ENCODE measurements at places on chromosomes 16 and 17.

- DNase-seq, result peak; percentile 25
These were observed 13.2 kb downstream of the CMTM3 start for GRCh38 chr16:66617728-66618127.

DNA sequence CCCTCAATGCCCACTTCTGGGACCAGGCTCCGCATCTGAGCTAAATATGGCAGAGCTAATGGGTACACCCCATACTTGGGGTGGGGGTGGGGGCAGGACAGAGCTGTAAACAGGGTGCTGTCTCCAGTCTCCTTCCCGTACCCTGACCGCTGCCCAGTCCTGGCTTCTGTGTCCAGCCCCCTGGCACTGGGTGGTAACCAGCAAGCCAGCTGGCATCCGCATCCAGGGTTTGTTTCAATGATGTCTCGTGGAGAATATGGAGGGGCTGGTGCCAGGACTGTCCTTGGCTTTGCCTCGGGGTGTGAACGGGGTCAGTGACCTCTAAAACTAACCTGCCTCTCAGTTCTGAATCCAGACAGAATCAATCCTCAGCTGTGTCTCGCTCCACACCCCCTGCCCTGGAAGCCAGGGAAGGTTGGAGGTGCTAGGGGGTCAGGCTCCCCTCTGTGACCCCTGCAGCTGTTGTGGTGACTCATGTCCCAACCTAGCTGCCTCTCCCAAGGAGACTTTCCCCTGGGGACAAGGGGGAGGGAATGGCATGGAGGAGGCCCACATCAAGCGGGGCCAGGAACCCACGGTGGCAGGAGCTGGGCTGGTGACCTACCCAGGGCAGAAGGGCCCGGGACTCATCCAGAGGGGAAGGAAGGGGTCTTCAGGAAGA, 1.5 kb upstream of the PNMT start:
- no peak for DNase-seq

GRCh38 chr16:89478576-89479221, 11.7 kb downstream of the ANKRD11 start:
- DNase-seq, result no peak

GRCh38 chr16:14284371-14284770, 213.3 kb downstream of the MRTFB start:
- no peak for DNase-seq

DNA sequence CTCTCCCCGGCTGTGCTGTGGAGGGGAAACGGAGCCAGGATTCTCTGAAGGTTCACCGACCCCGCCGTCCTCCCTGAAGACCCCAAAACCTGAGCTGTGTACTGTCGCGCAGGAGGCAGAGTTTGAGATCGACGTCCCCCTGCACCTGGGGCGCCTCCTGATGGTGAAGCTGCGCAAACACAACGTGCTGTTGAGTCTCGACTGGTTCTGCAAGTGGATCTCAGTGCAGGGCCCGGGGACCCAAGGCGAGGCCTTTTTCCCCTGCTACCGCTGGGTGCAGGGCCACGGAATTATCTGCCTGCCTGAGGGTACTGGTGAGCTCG, 62.6 kb upstream of the TEKT1 start:
- no peak for DNase-seq

- peak; percentile 68 for DNase-seq
These were observed 7.9 kb downstream of the NAT9 start for GRCh38 chr17:74768069-74768762.

GRCh38 chr16:4664538-4665418, 28.6 kb upstream of the NUDT16L1 start:
- DNase-seq, result no peak

DNA sequence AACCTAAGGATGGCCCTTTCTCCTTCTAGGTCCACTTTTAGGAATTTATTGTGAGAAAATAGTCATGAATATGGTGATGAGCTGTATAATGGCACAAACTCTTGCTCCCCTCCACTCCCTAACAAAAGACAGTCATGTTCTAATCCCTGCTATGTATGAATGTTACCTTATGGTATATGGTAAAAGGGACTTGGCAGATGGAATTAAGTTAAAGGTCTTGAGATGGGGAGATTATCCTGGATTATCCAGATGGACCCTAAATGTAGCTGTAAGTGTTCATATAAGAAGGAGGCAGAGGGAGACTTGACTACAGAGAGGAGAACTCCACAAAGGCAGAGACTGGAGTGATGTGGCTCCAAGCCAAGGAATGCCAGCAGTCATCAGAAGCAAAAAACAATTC, 296.1 kb downstream of the SOX9 start:
- DNase-seq, result no peak

GRCh38 chr17:19760746-19761145, 12.6 kb upstream of the ALDH3A1 start:
- DNase-seq, result no peak

DNA sequence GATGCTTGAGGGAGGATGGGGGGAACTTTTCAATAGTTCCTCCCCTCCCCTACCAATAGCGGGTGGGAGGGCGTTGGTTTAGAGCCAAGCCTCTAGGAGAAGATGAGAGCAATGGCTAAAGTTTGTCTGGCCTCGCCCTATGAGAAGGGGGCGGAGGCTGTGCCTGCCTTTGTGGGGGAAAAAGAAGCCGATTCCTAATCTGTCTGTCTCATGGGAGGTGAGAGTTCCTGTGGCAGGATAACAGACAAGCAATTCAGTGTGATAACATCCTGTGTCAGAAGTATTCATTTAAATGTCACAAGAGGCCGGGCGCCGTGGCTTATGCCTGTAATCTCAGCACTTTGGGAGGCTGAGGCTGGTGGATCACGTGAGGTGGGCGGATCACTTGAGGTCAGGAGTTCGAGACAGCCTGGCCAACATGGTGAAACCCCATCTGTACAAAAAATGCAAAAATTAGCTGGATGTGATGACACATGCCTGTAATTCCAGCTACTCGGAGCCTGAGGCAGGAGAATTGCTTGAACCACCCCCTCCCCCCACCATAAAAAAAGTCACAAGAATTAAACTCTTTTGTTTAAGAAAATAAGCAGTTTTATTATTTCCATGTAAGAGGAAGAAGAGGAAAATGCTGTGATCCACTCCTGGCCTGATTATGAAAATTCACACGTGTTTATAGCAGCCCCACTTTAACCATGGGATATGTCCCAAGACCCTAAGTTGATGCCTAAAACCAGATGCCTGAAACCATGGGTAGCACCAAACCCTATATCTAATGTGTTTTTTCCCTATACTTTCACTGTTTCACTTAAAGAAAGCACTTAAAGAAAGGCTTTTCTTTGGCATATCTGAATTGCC, 1.7 kb downstream of the SLFN5 start:
- DNase-seq, result peak; percentile 75

DNA sequence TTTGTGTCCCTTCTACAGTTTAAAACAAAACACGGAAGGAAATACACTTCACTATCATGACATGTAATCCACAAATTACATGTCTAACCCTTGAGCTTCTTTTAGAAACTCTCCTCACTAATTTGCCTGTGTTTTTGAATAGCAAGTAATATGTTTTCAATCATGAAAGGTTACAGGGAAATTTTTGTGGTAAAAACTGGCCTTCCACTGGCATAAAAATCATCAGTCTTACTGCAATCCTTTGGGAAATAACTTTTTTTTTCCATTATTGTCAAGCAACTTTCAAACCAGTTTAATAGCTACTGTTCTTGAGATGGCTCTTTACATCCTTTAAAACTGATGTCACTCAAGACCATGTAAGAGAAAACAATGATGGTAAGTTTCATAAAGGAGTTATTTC, 27.0 kb downstream of the MYO1D start:
- no peak for DNase-seq

GRCh38 chr17:40598619-40599467, 33.6 kb upstream of the CCR7 start:
- DNase-seq, result peak; percentile 25

GRCh38 chr17:39239640-39240314, 14.0 kb upstream of the STAC2 start:
- DNase-seq, result no peak

DNA sequence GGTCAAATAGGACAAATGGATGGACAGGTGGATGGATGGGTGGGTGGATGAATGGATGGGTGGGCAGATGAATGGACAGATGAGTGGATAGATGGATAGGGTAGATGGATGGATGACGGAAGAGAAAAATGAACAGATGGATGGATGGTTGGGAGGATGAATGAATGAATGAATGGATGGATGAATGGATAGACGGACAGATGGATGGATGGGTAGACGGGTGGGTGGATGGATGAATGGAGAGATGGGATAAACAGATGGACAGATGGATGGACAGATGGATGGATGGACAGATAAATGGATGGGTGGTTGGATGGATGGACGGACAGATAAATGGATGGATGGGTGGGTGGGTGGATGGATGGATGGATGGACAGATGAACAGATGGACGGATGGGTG, 232.8 kb downstream of the GRIN2A start:
- no peak for DNase-seq

DNA sequence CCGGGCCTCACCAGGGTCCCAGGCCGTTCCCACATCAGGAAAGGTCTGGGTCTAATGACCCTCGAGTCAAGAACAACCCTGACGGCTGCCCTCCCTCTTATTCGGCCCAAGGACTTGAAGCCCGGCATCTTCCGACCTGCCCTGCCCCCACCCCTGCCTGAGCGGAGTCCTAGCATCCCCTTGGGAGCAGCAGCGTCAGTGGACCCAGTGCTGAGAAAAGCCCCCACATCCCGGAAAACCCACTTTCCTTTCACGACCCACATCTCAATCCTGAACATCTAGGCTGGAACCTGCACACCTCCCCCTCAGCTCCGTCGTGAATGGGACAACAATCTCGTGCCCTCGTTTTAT, 769 bp downstream of the TMEM88 start:
- no peak for DNase-seq

Measured in astrocyte of the spinal cord (primary cell).